ENCODE measurements at places on chromosomes 12 and 14.
A peak's percentile ranks its signal among the peaks of the same experiment; 100 is the strongest.

- peak; percentile 38 for DNase-seq
These were observed 47.6 kb upstream of the ZFP36L1 start for GRCh38 chr14:68840454-68840853.

DNA sequence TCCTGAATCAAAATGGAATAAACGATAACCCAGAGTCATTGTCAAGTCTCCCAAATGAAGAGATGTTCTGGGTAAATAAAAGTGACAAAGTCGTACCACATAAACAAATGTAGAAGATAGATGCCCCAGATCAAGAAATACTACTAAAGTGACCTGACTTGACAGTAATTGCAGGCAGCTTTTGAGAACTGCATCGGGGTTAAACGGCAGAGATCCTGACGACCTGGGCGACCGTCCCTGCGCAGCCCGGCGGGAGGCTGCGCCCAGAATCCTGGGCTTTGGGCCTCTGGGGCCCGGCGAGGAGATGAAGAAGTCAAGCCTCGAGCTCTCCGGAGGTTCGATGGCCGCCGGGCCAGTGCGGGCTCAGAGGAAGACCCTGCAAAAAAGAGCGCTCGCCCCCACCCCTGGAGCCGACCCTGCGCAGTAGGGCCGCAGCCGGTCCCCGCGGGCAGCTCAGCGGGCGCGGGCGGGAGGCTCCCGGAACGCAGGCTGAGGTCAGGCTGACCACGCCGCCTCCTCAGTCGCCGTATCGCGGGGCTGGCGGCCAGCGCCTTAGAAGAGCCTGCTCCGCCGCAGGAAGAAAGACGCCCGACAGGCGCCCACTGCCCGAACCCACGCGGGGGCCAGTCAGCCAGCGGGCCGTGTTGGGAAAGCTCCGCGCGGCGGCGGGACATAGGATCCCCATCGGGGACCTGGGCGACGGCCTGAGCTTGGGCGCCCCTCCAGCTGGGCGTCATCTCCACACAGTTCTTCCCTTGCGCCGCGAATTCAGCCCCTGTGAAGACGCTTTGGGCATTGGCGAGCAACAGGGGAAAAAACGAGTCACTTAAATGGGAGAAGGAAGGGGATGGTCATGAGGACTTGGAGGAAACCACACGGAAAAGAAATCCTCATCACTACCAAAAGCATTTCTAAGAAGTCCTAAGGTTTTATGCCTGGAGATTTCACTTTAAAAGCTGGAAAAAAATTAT lies 16.0 kb downstream of the NKX2-1 start:
- DNase-seq: no peak

- DNase-seq: no peak
These were observed 71.0 kb downstream of the PHETA1 start for GRCh38 chr12:111297703-111298426.

GRCh38 chr14:22410497-22410896 lies 178.5 kb downstream of the DAD1 start:
- DNase-seq: no peak

DNA sequence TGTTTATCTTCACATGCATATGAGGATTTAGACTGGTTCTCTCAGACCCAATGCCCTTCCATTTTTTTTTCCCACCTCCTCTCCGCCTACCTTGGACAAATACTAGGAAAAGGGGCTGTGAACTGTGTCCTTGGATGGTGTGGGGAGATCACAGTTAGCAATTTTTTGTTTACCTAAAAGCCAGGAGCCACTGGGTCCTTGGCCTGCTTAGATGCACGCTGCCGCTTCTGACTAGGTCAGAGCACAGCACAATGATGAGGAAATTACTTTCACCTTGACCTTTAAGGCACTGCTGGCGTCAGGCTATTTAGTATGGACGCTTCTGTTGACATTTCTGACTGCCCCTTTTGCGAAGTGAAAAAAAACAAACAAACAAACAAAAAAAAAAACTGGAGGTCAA lies 1.9 kb downstream of the CCDC38 start:
- no peak for DNase-seq

- no peak for DNase-seq
These were observed 830 bp upstream of the TRMT61A start for GRCh38 chr14:103528146-103528586.
